ENCODE measurements at places on chromosomes 7 and 10.

DNA sequence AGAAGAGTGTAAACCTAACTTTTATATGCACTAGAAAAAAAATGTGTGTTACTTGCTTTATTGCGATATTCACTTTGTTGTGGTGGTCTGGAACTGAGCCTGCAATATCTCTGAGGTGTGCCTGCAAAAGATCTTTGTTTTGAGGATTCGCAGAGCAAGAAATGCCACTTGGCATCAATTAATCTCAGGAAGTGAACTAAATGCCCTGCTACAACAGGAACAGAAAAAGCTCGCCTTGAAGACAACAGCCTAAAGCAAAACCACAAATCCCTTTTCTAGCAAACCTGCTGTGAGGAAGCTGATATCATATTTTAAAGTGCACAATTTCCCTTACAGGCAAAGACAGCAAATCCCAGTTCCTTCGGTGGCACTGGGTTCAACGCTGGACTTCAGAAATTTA is 675.8 kb downstream of the KCNMA1 start:
- no peak for DNase-seq

DNA sequence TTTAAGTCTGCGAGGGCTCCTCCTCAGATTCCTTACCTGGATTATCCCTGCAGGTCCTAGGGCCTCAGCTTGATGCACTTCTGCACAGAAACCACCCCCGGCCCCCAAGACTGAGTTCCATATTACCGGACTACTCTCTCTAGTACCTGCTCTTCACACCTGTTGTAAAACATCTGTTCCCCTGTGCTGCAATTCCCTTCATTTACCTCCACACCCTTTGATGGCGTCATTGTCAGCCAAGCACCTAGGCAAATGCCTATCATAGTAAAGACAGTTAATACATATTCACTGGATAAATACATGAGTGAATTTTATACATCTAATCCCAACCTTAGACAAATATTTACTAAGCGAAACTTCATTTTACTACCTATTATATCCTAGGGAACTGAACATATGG is 275.5 kb downstream of the PLXDC2 start:
- no peak for DNase-seq

DNA sequence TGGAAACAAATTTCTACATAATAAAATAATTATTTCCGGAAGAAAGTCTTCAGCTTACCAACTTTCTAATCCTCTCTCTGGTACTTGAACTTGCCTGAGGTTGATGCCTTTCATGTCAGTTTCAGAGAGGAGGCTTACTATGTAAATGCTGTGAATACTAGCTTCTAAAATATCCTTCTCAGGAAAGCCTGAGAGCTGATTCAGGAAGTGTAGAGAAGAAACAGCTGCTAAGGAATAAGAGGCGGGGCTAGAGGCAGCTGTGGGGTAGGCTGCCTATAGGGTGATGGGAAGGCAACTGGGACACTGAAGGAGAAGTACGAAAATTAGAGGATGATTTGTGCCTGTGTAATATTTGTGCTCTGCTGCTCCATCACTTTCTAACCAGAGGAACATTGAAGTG is 69.3 kb downstream of the AVL9 start:
- no peak for DNase-seq

DNA sequence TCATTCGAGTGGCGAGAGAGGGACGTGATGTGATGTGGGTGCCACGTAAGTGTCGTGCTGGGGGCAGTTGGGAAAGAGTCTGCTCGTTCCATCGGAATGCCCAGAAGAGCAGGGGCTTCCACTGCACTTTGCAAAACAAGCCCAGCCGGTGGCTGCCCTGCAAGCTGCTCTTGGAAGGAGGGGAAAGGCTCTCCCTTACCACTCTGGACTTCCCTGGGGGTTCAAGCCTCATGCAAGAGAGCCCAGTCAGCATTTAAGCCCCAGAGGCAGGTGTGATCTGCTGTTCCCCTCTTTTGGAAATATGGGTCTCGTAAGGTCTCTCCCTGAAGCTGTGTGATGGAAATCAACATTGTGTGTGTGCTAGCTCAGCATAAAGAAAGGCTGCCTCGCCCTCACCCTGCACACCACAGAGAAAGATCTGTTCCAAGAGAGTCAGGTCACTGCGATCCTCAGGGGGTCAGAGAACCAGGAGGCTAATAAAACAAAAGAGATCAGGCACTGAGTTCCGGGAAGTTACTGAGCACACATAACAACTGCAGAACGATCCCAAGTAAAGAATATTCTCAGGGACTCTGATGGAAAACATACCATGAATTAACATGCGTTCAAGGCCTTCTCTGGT is 212.5 kb downstream of the ADAM12 start:
- DNase-seq = no peak
